ENCODE measurements at places on chromosomes 2 and 18.

- no peak for DNase-seq
Measured at GRCh38 chr2:146489386-146489785, 1355.4 kb upstream of the ACVR2A start.

DNA sequence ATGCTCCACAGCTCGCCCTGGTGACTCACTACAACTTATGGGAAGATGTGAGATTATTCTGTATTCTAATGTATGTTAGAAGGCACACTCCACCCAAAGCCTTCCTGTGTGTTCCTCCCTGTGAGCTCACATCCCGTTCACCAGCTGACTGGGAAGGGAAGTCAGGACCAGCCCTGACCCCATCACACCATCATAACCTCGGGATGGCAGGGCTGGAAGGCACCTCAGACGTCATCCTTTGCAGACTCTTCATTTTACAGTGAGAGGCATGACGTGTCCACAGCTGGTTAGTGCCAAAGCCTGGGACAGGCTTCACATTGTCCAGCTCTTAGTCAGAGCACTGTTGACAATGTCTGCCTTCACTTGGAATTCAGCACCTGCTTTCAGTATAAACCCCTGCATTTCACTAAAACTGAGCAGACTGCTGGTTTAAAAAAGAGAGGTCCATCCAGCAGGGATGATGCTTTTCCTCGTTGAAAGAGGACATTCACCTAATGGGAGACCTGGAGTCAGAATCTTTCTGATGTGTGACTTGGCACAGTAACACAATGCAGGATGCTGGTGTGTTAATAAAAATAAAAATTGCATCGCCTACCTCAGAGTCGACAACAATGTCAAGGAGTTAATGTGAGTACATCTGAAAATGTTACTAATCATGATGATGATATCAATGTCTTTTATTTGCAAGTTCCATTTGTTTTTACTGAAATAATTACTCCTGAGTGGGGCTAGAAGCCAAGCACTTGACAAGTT, 418.0 kb upstream of the TNP1 start:
- no peak for DNase-seq

- DNase-seq, result no peak
Measured at GRCh38 chr18:36108196-36108595, 20.9 kb downstream of the SLC39A6 start.

- DNase-seq, result peak; percentile 71
Measured at GRCh38 chr2:45009928-45010701, 863 bp upstream of the SIX2 start.

DNA sequence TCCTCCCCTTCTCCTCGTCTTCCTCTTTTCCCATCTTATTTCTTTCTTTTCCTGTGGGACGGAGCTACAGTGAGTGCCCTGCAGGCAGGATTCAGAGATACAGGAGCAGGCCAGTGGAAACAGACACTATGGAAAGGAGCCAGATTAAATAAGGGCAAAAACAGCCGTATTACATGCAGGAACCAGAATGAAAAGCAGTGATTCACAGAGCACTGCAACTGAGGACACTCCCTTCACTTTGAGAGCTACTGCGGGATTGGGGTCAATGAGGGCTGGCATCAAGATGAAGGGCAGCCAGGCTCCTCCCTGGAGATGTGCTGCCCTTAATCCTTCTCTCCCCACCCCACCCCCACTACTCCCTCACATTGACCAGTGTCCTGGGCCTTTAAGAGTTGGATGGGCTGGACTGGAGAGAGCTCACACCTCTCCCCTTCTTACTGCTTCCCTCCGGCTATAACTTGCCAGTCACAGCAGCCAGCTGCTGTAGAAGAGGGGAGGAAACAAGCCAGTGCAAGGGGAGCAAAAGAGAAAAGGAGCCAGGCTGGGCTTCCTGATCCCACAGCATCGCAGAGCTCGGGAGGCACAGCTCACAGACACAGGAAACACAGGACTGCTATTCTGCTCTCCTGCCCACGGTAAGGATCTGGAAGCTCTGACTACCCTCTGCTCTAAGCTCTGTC, at the start of gene PLCD4:
TSS of gene PLCD4 (plus strand) at position 464 of the 680 bp plus-strand sequence. CDS start 7,841 bp downstream, outside the sequence.
- peak; percentile 54 for DNase-seq

DNA sequence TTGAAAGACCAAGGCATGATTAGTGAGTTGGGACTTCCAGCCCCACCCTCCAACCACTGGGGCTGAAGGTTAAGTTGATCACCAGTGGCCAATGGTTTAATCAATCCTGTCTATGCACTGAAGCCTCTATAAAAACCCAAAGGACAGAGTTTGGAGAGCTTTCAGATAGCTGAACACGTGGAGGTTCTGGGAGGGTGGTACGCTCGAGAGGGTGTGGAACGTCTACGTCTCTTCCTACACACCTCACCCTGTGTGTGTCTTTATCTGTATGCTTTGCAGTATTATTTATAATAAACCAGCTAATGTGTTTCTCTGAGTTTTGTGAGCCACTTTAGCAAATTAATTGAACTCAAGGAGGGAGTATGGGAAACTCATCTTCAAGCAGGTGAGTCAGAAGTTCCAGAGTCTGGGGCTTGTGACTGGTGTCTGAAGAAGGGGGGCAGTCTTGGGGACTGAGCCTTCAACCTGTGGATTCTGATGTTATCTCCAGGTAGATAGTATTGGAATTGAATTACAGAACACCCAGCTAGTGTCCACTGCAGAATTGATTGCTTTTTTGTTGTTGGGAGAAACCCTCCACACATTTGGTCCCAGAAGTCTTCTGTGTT, 20.3 kb downstream of the ACTR3 start:
- no peak for DNase-seq

DNA sequence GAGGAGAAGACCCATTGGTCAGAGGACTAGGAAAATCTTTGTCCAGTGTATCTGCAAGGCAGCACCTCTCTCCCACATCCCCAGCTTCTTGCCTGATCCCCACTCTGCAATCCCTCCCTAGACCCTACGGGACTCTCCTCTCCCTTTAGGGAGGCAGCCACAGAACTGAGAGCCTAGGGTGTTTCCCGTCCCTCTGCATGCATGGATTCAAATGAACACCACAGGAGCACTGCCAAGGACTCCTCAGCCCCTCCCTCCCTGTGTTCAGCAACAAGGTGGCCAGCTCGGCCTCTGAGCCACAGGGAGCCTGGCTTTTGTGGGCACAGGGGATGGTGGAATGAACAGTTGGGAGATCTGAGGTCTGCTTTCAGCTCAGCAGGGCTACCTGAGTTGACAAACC, 117.1 kb downstream of the TXNL1 start:
- DNase-seq, result no peak

GRCh38 chr18:34863702-34864101, 153.6 kb downstream of the DTNA start:
- no peak for DNase-seq

DNA sequence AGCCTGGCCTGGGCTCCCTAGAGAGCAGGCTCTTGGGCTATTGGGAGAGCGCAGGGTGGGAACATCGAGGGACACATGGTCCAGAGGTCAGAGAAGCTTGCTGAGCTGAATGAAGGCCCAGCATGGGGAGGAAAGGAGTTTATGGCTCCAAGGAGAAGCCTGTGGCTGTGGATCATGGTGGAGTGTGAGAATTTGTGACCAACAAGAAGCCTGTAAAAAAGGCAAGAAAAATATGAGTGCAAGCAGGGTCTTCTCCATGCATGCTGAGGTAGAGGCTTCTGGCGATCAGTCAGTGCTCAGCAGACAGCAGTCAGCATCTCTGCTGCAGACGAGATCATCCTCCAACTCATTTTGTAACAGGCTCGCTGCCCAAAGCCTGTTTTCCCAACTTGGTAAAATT, 1.3 kb upstream of the SCYGR3 start:
- DNase-seq, result no peak

DNA sequence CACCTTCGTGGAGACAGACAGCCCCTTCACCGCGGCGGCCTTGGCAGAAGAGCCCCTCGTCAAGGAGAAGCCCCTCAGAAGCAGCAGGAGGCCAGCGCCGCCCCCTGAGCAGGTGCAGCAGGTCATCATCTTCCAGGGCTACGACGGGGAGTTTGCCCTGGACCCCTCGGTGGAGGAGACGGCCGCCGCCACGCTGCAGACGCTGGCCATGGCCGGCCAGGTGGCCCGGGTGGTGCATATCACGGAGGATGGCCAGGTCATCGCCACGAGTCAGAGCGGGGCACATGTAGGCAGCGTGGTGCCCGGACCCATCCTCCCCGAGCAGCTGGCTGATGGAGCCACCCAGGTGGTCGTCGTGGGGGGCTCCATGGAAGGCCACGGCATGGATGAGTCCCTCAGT, 145.7 kb downstream of the PTGR3 start:
- DNase-seq, result no peak

GRCh38 chr18:36594621-36595020, 234.2 kb downstream of the TPGS2 start:
- DNase-seq, result no peak

GRCh38 chr2:110858135-110858725, 125.9 kb downstream of the ACOXL start:
- DNase-seq, result no peak

- no peak for DNase-seq
Measured at GRCh38 chr18:73007195-73007914, 139.6 kb upstream of the NETO1 start.

GRCh38 chr18:75168619-75169018, 40.3 kb downstream of the PTGR3 start:
- DNase-seq, result peak; percentile 71

DNA sequence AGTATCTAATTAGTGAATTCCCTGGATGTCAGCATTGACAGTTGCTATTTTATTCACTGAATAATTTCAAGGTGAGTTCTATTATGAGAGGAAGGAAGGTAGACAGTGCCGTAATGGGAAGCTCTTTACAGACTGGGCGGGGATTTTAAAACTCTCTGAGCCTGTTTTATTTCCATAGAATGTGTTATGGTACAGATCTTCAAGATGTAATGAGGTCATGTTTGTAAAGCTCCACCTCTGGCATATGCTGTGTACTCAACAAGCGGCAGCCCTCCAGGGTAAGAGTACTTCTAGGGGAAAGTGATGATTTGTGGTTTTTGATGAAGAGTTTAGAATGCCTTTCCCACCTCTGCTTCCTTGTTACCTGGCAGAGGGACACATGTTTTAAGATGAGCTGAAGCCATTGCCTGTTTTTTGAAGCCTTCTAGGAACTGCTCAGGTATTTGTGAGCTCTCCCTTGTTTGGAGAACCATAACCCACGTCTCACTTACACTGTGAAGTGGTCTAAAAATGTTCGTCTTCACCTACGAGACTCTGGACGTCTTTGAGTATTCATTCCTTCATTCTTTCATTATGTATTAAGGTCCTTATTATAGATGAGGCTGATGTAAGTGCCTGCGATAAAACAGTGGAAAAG, 251.2 kb downstream of the PTGR3 start:
- DNase-seq, result no peak

GRCh38 chr2:145412155-145412554, 892.2 kb upstream of the ZEB2 start:
- no peak for DNase-seq

- no peak for DNase-seq
Measured at GRCh38 chr2:67631483-67631882, 234.3 kb downstream of the ETAA1 start.

DNA sequence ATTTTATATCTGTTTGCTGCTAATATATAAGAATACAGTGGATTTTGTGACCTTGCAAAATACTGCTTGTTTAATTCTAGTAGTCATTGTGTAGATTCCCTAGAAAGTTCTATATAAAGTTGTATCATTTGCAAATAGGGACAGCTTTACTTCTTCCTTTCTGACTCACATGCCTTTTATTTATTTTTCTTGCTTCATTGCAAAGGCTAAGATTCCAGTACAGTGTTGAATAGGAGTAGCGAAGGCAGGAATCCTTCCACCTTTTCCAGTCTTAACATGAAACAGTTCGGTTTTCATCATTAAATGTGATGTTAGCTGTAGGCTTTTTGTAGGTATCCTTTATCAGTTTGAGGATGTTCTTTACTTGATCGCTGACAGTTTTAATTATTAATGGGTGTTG, 58.1 kb downstream of the DGKD start:
- no peak for DNase-seq

GRCh38 chr2:170586571-170587095, 128.5 kb upstream of the SP5 start:
- no peak for DNase-seq

DNA sequence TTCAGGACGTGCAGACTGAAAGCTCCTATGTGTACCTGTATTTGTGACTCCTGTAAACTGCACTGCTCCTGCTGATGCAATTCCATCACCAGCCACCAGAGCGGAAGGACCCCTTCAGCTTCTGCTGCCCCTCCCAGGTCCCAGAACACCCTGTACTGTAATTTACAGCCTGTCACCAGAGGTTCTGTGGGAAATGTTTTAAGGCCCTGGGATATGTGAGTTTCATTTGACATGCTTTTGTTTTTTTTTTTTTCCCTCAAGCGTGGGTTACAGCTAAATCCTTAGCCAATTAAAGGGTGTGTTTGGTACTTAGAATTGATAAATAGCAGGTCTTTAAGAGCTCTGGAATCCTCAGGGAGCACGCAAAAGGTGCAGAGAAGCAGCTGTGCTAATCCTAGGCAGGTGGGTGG, 79.4 kb downstream of the KCTD1 start:
- peak; percentile 96 for DNase-seq

GRCh38 chr18:58842978-58843687, 21.5 kb upstream of the ZNF532 start:
- peak; percentile 88 for DNase-seq

DNA sequence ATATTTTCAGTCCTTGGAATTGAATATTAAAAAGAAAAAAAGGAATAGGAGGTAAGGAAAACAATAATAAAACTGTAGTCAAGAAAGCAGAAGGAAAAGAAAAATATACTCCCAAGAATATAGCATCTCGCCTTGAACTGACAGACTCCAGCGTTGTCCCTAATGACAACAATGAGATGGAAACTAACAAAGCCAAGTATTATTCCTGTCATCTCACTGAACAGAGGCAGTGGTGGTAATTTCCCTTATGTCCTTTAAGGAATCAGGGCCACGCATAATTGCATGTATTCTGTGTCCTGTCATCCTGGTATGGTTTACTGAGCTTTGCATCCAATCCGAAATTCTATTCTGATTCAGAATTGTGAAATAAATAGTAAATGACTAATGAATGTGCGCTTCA, 158.9 kb downstream of the LRRTM4 start:
- DNase-seq, result no peak

DNA sequence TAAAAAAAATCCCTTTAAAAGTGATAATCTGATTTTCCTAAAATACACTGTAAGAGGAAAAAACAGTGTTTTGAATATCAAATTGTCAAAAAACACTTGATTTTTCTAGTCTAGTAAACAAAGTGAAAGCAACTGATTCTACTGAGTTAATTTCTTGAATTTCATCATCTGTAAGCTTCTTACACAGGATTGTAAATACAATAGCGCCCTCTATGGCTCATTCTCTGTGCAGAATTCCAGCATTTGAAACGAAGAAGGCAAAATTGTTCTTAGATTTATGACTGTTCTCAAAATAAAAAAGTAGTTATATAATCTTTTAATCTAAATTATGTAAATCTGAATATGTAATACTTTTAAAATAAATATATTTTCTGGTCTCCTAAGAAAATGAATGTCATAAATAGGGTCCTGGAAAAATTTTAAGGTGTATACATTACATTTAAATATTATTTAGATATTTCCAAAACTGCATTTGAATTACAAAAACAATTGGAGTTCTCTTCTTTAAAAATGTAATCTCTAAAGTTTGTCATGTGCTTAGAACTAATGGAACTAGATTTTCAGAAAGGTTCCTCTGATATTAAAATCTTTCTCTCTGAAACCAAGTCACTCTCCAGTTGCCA, 176.9 kb upstream of the MC4R start:
- peak; percentile 87 for DNase-seq
